ENCODE measurements at places on chromosomes 5 and 9. TPM values are rescaled to one million over a fixed set of nuclear protein-coding genes. Genes with fewer than 3 reads are reported as not detected.

Gene HTR4
- total RNA-seq = not detected

Gene ATP10B
- total RNA-seq = not detected

Gene ZNF366
- 4.0 TPM for total RNA-seq

Gene IFNA13
- total RNA-seq = not detected

Gene CCNJL
- 5.0 TPM for total RNA-seq

Gene C5orf46
- 0.18 TPM for total RNA-seq

Gene BAAT
- total RNA-seq = under 0.01 TPM

Gene ST8SIA4
- total RNA-seq = 8.0 TPM

Gene C1QTNF2
- 0.09 TPM for total RNA-seq

Gene TMEM232
- 0.75 TPM for total RNA-seq

Gene SHLD3
- total RNA-seq = 3.6 TPM

Gene MARCOL
- total RNA-seq = not detected

Gene SMIM33
- total RNA-seq = not detected

Gene TOR1B
- 27.0 TPM for total RNA-seq

Gene HMMR
- total RNA-seq = 36.1 TPM

Gene PROB1
- total RNA-seq = 1.2 TPM

Gene IGFBPL1
- total RNA-seq = not detected

Gene CRAT
- total RNA-seq = 22.2 TPM

Gene ZNG1E
- 35.3 TPM for total RNA-seq

Gene DMRT3
- total RNA-seq = not detected

Gene TMEM252
- total RNA-seq = not detected

Gene GRXCR2
- not detected for total RNA-seq

Gene GARIN3
- total RNA-seq = not detected

Gene EFNA5
- 7.6 TPM for total RNA-seq

Gene PCDHGA8
- 1.3 TPM for total RNA-seq

Gene KCNT1
- 0.09 TPM for total RNA-seq

Gene QRFP
- total RNA-seq = not detected

Gene PDE8B
- not detected for total RNA-seq

Gene ORM2
- total RNA-seq = not detected

Gene TRIM7
- total RNA-seq = 12.8 TPM

Gene PCDHB15
- 0.90 TPM for total RNA-seq
